ENCODE measurements at places on chromosomes 16 and 17.

- no peak for DNase-seq
Observed at GRCh38 chr16:397736-398332, 835 bp downstream of the NME4 start.

DNA sequence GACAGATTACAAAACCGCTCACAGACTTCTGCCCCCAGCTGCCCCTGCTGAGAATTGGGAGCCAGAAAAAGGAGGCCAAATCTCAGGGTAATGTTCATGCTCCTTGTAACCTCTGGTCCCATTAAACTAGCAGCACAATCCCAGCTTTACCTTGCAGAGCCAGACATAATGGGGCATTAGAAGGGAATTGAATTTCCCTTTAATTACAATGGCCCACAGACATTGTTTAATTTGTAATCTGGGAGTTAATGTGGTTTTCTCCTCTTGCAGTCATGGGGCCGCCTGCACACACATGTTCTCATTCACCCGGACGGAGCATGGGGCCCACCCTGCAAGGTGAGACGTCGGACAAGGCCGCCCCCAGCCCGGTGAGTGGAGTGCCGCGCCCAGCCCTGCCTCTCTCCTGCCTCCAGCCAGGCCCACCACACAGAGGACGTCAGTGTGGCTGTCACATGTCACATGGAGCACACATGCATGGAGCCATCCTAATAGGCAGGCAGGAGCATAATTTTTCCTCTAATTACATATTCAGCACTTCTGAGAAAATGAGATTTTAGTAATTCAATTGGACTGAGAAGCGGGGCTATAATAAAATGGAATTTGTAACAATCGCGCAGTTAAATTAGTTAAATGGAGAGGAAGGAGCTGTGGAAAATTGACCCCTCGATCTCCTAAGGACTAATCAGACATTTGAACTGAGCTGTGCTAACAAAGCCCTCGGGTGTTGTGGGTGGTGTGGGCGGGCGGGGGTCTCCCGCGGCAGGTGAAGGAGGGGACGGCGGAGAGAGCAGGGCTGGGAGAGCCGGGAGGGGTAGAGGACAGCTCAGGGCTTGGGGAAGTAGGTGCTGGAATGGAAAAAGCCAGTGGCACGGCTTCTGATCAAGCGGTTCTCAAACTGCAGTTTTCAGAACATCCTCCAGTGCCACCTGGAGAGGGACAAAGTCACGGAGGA is 87.7 kb downstream of the ENGASE start:
- no peak for DNase-seq

DNA sequence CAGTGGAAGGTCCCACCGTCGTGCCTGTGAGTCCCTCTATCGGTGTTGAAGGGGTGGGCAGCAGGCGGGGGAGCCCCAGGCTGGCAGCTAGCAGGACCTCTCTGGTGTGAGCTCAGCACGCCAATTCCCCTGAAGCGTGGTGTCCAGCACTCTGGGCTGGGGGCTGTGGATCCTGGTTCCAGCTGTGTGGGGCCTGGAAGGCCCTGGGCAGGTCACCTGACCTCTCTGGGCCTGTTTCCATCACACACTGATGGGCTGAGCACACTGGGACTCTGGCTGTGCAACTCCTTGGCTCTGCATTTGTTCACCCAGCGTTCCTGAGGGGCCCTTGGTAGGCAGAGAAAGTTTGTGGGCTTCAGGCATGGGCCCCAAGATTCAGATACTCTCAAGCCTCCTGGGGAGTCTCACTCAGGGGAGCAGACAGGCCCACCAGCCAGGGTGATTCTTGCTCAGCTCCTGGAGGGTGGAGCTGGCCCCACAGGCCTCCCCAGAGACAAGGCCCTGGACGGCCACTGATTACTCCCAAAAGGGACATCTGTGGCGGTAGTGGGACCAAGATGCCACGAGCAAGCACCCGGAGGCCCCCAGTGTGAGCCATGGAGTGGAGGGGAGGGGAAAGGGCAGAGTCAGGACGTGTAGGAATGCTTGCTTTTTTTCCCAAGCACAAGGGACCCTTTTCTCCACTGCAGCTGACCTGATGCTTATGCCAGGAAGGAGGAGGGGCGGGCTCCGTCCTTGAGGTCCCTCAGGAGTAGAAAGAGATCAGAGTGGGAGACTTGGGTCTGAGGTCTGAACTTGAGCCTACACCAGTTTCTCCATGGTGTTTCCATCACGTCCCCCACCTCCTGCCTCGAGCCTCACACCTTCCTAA is 8.5 kb downstream of the SCGB1C2 start:
- no peak for DNase-seq

DNA sequence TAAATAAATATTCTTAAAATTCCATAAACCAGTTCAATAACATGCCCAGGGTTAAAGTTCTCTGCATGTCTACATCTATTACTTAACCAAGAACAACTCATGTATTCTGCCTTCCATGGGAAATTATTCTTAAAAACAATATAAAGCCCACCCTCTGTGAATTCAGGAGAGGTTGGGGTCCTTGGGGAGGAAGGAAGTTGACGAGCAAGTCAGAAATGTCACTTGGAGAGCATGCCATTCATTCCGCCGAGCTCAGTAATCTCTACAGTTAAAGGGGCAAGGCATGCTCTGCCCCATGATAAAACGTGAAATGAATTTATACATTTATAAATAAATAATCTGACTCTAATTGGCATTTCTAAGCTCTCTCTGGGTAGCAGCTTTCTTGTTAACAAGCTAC is 405.1 kb downstream of the TOX3 start:
- DNase-seq = no peak

- DNase-seq = no peak
Observed at GRCh38 chr17:11608396-11608795, 10.1 kb downstream of the DNAH9 start.

DNA sequence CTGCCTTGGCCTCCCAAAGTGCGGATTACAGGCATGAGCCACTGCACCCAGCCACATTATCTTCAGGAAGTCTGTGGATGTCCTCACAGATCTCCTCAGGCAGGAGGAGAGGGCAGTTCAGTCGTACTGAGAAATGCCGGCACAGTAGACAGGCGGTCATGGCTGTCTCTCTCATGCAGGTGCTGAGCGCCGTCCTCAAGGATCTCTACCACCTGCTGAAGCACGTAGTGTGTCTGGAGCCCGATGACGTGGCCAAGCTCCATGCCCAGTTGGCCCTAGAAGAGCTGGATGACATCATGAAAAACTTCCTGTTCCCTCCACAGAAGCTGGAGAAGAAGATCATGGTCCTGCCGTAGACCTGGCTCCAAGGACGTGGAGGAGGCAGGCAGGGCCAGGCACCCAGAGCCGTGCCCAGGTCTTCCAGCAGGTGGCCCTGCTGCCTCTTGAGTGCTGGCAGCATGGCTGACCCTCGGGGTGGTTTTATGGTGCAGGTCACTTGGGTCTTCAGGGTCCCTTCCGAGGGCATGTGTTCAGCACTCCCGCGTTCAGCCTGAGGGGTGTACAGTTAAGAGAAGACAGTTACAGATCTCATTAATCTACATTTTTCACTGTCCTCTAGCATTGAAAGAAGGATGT is 22.0 kb upstream of the HAS3 start:
- DNase-seq = no peak

DNA sequence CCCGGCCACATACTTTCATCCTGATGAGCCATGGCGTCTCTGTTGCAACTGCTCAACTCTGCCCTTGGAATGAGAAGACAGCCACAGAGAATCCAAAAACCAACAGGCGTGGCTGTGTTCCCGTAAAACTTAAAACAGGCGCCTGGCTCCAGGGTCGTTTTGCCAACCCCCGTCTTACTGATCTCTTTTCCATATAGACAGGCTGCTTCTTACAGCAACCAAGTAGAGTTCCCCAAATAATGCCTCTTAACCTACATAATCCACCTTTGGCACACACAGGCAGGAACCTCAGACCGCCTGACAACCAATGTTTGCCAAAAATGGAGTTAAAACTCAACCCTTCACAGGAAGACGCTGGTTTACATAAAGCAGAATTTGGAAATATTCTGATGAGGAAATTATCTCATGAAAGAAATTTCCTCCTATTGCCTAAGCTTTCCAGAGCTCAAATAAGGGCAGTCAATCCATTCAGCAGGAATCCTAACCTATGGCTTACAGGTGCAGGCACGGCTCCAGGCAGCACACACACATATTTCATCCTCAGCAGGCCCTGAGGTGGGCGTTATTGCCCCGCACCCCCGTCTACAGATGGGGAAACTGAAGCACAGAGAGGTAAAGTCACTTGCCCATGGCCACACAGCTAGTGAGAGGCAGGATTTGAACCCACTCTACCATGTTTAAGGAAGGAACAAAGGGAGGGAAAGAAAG is 35.8 kb downstream of the LITAF start:
- no peak for DNase-seq

- DNase-seq = no peak
Observed at GRCh38 chr16:30142672-30143346, 19.8 kb upstream of the MAPK3 start.

DNA sequence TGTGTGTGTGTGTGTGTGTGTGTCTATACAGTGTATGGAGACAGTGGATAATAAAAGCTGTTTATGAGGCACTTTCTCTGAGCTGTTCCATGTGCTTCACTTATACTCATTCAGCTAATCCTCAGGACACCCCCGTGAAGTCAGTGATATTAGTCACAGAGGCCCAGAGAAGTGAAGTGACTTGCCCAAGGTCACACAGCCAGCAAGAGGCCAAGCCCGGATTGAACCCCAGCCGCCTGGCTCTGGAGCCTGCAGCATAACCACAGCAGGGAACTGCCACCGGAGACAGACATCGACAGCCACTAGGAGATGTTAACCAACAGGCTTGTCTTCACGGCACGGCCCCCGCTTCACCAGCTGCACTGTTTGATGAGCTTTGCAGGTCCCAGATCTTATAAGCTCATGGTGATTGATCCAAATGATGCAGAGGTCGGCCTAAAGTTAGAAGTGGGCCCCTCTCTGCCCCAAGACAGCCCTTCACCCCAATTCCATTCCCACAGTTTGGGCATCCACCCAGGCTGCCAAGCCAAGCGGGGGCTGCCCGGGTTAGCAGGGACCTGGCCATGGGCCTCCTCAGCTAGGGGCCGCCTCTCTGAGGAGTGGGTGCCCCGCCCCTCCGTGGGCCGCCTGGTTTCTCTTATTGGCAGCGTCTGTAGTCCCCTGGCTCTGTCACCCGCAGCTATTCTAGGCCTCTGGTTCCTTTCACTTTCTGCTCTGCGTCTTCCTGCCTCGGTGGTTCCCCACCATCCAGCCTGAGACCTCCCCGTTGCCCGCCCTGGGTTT is 30.9 kb downstream of the SOCS1 start:
- DNase-seq = peak; percentile 89

Data from GM19239 (cell line).